ENCODE measurements at places on chromosomes 1 and 21. TPM values are rescaled to one million over a fixed set of nuclear protein-coding genes. Genes with fewer than 3 reads are reported as not detected.

DNA sequence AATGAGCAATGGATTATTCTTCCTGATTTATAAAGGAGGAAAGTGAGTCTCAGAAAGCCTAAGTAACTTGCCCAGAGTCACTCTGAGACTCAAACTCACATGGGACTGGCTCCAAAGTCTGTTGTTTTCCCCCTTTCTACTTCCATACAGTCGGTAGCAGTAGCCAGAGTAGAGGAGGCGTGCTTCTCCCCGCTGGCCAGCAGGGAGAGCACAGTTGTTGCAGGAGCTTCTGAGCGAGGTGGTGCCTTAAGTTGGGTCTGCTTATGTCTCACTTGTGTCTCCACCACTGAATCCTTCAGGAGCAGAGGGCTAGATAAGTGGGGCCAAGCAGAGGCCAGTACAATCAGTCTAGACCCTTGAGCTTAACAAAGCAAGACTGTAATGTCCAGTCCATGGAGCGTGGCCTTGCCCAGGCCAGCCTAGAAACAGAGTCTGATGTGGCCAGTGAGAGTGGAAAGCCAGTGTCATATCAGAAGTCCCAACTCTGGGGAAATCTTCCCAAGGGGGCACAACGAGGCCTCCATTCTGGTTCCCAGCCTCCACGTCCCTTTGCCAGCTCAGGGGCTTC lies 181.9 kb downstream of the ZSCAN20 start:
- H3K36me3 ChIP-seq: no peaks in the 10 kb centered on the region
- no peak overlapping the region for H3K27ac ChIP-seq
- H3K4me3 ChIP-seq: no peak overlapping the region
- no peak for DNase-seq

DNA sequence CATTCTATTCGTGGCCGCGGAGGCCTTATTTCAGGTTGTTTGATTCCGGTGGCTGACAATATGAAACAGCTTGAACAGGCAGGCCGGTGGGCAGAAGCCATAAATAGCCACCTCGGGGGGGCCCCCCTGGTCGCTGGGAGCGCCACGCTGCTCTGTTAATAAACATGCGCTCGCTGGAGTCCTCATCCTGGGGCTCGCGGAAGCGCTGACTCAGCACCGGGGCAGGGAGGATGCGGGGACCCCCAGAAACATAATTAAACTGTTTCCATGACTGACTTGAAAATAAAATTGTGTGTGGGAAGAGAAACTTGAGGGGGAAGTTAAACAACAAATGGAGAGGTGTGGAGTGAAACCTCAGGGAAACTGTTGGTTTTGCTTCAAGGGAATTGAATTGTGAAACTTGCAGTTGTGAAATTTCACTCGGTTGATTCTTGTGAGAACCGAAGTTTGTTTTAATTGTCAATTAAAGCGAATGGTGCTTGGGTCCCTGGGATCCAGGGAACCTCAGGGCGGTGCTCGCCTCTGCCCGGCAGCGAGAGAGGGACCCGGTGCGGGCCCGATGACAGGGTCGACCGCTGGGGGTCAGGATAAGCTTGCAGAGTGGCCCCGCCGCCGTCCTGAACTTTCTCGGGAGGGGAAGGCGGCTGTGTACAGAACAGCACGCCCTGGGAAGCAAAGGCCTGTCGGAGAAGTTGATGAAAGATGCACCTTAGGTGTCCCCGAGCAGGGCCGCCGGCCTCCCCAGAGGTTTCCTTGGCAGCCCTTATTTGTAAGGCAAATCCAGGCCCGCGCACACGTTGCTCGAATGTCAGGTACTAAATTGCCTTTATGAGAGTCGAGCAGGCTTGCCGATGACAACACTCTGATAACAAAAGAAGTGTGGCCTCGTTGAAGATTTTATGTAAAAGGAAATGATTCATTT lies 176.9 kb upstream of the LMO4 start:
- H3K27me3 ChIP-seq: no peaks in the 10 kb centered on the region
- H3K4me1 ChIP-seq: no peaks in the 10 kb centered on the region
- H3K36me3 ChIP-seq: no peaks in the 10 kb centered on the region
- peak overlapping the region; percentile 10 for H3K27ac ChIP-seq
- no peak for DNase-seq

Gene WNT3A
- total RNA-seq: 1.6 TPM

Gene NCAM2
- total RNA-seq: not detected

DNA sequence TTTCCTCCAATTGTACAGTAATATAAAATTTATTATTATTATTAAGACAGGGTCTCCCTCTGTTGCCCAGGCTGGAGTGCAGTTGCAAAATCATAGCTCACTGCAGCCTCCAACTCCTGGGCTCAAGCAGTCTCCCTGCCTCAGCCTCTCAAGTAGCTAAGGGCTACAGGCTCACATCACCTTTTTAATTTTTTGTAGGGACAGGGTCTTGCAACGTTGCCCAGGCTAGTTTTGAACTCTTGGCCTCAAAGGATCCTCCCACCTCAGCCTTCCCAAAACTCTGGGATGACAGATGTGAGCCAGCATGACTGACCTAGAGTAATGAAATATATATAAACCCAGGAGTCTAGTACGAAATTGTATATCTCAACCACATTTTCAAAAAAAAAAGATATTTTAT lies 49.2 kb downstream of the B3GALNT2 start:
- no peak overlapping the region for H3K27ac ChIP-seq
- no peak for DNase-seq
- no peaks in the 10 kb centered on the region for H3K27me3 ChIP-seq
- no peaks in the 10 kb centered on the region for H3K4me1 ChIP-seq
- no peak overlapping the region for H3K4me3 ChIP-seq

Gene CELA3B
- not detected for total RNA-seq

DNA sequence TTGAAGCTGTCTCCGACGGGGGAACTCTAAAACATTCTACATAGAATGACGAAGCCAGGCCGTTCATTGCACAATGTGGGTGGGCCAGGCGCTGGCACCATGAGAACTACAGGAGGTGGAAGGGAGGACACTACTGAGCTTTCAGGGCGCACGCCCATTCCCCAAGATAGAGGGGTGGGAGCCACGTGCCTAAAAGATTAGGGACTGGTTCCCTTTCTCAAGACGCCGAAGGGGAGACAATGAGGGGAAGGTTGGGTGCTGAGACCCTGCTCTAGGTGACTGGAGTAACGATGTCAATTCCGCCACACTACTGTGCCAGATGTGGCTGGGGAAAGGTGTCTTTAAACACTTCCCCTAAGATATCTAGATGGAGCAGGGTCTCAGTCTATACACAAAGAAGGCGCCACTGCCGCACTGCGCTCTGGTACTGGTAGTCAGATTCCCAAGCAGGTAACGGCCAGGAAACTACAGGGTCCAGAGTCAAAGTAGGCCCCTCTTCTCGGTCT lies 782 bp downstream of the CSDE1 start:
- DNase-seq: no peak
- H3K4me1 ChIP-seq: peaks cover 15% of the 10 kb centered on the region
- H3K27me3 ChIP-seq: no peaks in the 10 kb centered on the region
- no peaks in the 10 kb centered on the region for H3K36me3 ChIP-seq
- H3K27ac ChIP-seq: peak overlapping the region; percentile 99

Gene TARDBP
- 90.9 TPM for total RNA-seq

Gene THEM5
- total RNA-seq: not detected

DNA sequence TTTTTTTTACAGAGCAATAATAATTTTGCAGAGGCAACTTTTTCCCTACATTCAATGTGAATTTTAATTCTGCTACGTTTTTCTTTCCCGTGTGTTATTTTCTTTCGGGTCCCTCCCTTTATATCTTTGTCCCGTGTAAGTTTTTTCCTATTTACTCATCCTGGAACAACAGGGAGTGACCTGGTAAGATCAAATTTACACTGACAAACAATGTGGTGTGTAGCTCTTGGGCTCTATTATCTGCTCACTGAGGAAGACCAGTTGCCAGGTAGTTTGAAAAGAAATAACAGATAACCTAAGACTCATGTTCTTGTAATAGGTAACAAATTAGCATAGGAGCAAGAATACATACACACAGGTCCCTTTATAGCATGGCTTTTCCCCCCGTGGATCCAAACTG lies 33.7 kb upstream of the GUCA2A start:
- no peak for DNase-seq
- no peaks in the 10 kb centered on the region for H3K4me1 ChIP-seq
- H3K36me3 ChIP-seq: no peaks in the 10 kb centered on the region
- H3K27ac ChIP-seq: no peak overlapping the region
- H3K4me3 ChIP-seq: no peak overlapping the region

DNA sequence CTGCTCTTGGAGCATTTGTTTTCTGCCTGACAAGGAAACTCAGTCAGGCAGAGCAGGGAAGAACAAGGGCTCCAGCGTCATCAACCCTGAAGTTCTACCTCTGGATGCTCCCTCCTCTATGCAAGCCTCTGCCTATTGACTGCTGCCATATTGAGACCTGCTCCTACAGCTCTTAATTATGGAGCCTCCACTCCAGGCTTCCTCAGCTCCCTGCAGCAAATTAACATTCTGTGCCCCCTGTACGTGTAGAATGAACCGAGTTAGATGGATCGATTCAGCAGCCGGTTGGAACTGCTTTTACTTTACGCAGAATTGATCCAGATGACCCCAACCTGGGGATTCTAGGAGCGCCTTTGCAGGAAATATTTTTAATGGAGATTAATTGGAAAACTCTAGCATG lies 68.7 kb downstream of the KIRREL1 start:
- H3K27ac ChIP-seq: no peak overlapping the region
- no peak for DNase-seq
- no peak overlapping the region for H3K4me3 ChIP-seq
- H3K36me3 ChIP-seq: no peaks in the 10 kb centered on the region

Gene OR2T29
- not detected for total RNA-seq

DNA sequence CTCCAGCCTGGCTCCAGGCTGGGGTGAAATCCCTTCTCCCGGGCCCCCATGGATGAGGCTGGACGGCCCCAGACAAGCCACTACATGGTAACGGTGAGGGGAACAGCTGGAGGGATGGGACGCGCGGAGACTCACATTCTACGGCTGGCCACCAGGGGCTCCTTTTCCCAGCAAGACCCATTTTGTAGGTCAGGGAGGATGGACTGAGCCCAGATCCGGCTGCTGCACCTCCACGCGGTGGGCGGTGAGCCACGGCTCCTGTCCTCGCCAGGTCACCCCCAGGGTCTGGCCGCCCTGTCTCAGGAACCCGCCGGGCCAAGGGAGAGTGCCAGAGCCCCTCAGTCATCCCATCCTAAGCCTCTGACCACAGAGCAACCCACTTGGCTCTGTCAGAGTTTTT lies 75.0 kb upstream of the ACTRT2 start:
- H3K4me3 ChIP-seq: no peak overlapping the region
- no peaks in the 10 kb centered on the region for H3K4me1 ChIP-seq
- H3K36me3 ChIP-seq: no peaks in the 10 kb centered on the region

Gene SLC30A7
- 22.1 TPM for total RNA-seq

DNA sequence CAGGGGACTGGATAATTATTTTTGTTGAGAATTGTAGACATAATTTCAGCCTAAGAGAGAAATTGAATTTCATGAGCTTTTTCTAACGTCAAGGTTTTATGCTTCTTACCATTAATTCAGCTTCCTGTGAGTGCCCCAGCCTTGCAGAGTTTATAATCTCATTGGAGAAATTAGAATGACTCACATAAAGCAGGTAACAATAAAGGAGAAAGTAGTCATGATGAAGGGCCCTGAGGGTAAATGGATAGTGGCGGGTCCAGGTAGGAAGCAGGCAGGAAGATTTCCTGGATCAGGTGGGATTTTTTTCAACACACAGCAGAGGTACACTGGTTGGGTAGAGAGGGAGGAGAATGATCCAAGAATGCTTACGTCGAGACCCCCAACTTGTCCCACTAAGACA lies 311.4 kb downstream of the BARHL2 start:
- no peak for DNase-seq
- no peaks in the 10 kb centered on the region for H3K4me1 ChIP-seq
- no peak overlapping the region for H3K27ac ChIP-seq
- H3K27me3 ChIP-seq: no peaks in the 10 kb centered on the region
- no peaks in the 10 kb centered on the region for H3K36me3 ChIP-seq

DNA sequence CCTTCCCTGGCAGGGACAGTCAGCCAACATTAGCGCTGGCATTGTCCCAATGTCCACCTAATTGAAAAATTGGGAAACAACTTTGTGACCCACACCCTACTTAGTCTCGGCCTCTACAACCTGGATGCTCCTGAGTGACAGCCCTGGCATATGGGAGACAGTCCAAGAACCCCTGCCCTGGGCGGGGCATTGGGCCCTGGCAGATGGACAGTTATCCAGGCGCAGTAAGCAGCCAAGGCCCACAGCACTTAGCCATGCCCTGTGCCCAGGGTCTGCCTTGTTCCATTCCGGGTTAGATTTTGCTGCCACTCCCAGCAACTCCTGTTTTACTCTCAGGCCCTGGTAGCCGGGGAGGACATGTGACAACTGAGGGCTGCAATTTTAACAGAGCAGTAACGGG lies 50.3 kb downstream of the NFASC start:
- DNase-seq: no peak
- no peaks in the 10 kb centered on the region for H3K4me1 ChIP-seq
- H3K27ac ChIP-seq: no peak overlapping the region

- H3K27me3 ChIP-seq: no peaks in the 10 kb centered on the region
- no peak for DNase-seq
- H3K27ac ChIP-seq: no peak overlapping the region
- H3K4me3 ChIP-seq: no peak overlapping the region
These were observed 45.2 kb downstream of the CAMK2N1 start for GRCh38 chr1:20440785-20441200.

GRCh38 chr1:92820551-92820950 lies 11.3 kb upstream of the RPL5 start:
- no peaks in the 10 kb centered on the region for H3K4me1 ChIP-seq
- H3K27ac ChIP-seq: no peak overlapping the region
- no peak overlapping the region for H3K4me3 ChIP-seq

Gene TEDDM1
- total RNA-seq: not detected

GRCh38 chr1:224168859-224169380 lies 14.1 kb upstream of the DEGS1 start:
- no peak for DNase-seq
- H3K36me3 ChIP-seq: no peaks in the 10 kb centered on the region
- H3K27me3 ChIP-seq: no peaks in the 10 kb centered on the region
- peaks cover 46% of the 10 kb centered on the region for H3K4me1 ChIP-seq
